Activated T-cell treated with anti-CD3 and anti-CD28 coated beads, Interleukin-2, amount 50 U/mL, for 24 hours (primary cell): ENCODE measurements at places on chromosomes 1 and 21.

- no peak overlapping the region for H3K4me3 ChIP-seq
- H3K4me1 ChIP-seq = no peaks in the 10 kb centered on the region
- no peaks in the 10 kb centered on the region for H3K27me3 ChIP-seq
- no peak overlapping the region for H3K27ac ChIP-seq
Measured at GRCh38 chr1:208868554-208868953, 624.4 kb upstream of the PLXNA2 start.

DNA sequence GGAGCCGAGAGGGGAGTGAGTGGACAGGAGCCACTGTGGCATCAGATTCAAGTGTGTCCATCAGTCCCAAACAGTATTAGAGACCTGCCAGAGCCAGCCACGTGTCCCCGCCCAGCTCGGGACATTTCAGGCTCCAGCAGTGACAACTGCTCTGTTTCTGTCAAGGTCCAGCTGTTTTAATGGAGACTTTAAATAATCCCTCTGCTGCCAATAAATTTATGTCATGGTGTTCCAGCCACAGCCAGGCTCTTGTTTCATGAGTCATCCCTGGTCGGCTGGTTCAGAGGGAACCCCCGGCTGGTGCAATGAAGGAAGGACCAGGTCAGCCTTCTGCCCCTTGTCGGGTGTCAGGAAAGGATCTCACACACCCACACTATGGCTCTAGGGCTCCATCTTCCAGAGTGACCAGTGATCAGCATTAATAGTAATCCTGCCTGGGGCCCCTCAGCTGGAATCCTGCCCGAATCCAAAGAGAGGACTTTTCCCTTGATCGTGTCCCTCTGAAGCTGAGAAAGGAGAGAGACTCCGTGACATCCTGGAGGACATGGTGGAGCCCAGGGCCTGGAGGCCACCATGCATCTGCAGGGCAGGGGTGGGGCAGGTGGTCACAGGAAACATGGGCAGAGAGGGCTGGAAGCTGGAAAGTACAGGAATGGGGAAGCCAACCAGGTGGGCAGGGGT, 197.3 kb downstream of the MATN1 start:
- H3K36me3 ChIP-seq = no peaks in the 10 kb centered on the region
- no peak overlapping the region for H3K4me3 ChIP-seq
- H3K27me3 ChIP-seq = peaks cover 34% of the 10 kb centered on the region
- no peak for DNase-seq

DNA sequence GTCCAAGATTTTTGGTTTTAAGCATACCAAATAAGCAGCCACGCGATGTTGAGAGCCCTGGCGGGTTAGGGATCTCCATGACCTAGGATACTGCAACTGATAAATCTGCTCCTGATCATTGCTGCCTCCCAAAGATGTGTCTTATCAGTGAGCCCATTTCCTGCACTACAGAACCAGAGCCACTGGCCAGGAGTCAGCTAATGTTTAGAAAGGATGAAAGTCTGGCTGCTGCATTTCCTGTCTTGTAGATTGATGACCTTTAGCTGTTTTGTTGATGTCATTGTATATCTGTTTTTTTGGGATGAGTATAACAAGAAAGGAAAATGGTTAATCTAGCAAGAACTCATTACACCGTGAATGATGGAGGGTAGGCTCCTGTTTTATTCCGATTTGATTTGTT, 74.5 kb downstream of the C1orf21 start:
- no peaks in the 10 kb centered on the region for H3K4me1 ChIP-seq
- no peaks in the 10 kb centered on the region for H3K36me3 ChIP-seq
- H3K27ac ChIP-seq = no peak overlapping the region
- no peak overlapping the region for H3K4me3 ChIP-seq
- H3K27me3 ChIP-seq = peaks cover 3% of the 10 kb centered on the region

DNA sequence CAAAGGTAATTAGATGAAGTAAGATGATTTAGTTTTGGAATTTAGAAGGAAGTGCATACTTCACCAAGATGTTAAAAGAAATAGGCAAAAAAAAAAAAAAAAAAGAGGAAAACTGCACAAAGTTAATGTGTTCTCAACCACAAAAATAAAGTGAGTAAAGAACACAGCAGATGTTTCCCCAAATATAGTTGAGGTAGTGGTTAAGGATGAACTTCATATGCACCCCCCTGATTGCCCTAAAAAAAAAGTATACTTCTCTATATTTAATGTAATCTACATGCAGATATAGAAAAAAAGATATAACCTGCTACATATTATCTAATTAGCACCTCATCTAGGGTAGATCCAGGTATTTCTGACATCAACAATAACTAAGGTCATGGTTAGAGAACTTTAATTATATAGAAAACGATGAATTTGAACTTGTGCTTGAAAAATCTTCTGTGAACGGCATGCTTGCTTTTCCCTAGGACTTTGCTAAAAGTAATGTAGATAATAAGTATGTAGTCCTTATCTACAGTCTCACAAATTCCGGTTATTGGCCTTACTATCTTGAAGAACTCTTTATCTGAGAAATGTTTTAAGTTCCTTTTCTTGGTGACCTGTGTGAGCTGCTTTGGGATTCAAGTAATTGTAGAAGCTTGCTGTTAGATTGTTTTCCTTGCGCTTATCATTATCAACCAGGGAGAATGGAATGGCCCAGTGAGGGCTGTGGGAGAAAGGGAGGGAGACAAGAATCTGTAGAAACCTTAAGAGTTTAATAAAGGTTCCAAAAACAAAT, 70.1 kb upstream of the LRRC7 start:
- H3K27ac ChIP-seq = no peak overlapping the region
- no peaks in the 10 kb centered on the region for H3K4me1 ChIP-seq
- no peak overlapping the region for H3K4me3 ChIP-seq
- no peak for DNase-seq
- H3K27me3 ChIP-seq = no peaks in the 10 kb centered on the region

- H3K4me3 ChIP-seq = no peak overlapping the region
- peaks cover 7% of the 10 kb centered on the region for H3K4me1 ChIP-seq
- H3K36me3 ChIP-seq = no peaks in the 10 kb centered on the region
- no peak for DNase-seq
- no peak overlapping the region for H3K27ac ChIP-seq
- no peaks in the 10 kb centered on the region for H3K27me3 ChIP-seq
Measured at GRCh38 chr1:213123536-213123935, 72.5 kb downstream of the RPS6KC1 start.

DNA sequence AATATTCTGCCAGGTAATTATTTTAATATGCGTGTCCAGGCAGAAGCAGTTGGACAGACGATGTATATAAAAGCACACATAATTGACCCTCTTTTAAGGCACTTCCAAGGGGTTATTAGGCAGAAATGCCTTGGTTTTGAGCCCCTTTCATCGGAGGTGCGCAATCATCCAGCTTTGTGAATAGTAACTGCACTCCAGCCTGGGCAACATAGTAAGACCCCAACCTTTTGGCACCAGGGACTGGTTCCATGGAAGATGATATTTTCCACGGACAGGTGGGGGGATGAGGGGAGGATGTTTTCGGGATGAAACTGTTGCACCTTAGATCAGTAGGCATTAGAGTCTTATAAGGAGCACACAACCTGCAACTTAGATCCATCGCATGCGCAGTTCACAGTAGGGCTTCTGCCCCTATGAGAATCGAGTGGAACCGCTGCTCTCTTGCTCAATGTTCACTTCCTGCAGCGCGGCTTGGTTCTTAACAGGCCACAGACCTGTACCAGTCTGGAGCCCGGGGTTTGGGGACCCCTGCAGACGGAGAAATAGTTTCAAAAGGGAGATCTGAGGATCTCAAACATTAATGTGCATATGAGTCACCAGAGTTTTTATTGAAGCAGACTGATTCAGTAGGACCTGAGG, 1.8 kb upstream of the MCOLN2 start:
- H3K36me3 ChIP-seq = peaks cover 35% of the 10 kb centered on the region
- DNase-seq = peak; percentile 49
- peak overlapping the region; percentile 88 for H3K4me3 ChIP-seq
- H3K4me1 ChIP-seq = peaks cover 41% of the 10 kb centered on the region
- peak overlapping the region; percentile 72 for H3K27ac ChIP-seq
